ENCODE measurements at places on chromosomes 5 and 9. TPM values are rescaled to one million over a fixed set of nuclear protein-coding genes. Genes with fewer than 3 reads are reported as not detected.

Gene IRX2
- not detected for total RNA-seq

Gene SLF1
- total RNA-seq: 3.6 TPM

Gene TPM2
- total RNA-seq: 1,291 TPM

Gene PROB1
- total RNA-seq: 1.0 TPM

Gene LCN1
- 0.65 TPM for total RNA-seq

Gene DND1
- total RNA-seq: 0.14 TPM

Gene CPLANE1
- total RNA-seq: 17.0 TPM

Gene PCDHAC2
- 0.14 TPM for total RNA-seq

Gene FAM221B
- not detected for total RNA-seq

Gene LCP2
- total RNA-seq: not detected

Gene DMRTA1
- total RNA-seq: 0.28 TPM

Gene IL13
- not detected for total RNA-seq

Gene ABLIM3
- 7.7 TPM for total RNA-seq

Gene MOB3B
- total RNA-seq: 0.14 TPM

Gene WDR38
- not detected for total RNA-seq

Gene ENHO
- total RNA-seq: not detected

Data from smooth muscle cell of bladder (primary cell).